ENCODE measurements at places on chromosomes 5 and 9.

DNA sequence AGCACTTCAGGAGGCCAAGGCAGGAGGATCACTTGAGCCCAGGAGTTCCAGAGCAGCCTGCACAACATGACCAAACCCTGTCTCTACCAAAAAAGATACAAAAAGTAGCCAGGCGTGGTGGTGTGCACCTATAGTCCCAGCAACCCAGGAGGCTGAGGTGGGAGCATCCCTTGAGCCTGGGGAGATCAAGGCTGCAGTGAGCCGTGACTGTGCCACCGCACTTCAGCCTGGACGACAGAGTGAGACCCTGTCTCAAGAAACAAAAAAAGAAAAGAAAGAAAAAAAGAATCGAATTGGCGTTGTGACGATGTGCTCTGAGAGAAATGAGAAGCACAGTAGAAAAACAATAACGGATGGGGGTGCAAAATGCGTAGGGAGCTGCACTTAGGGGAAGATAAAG, 101.4 kb downstream of the NDFIP1 start:
- no peak for DNase-seq

DNA sequence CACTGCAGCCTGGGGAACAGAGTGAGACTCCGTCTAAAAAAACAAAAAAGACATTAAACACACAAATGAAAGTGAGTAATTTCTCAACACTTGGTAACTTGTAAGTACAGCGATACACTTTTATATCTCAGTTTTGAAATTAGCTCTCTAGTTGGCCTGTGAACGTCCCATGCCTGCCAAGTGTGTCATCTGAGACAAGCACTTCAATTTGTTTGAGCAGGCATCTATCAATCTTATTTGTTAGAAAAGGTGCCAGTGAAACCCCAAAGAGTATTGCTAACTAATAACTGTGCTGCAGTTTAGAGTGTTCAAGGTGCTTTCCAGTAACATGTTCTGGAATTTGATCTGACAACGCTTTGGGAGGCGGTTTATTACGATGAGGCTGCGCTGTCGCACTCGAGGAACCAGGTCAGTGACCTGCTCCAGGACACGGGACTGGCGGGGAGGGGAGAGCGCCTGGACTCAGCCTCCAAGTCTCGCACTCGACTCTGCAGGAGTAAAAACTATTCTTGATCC, 1.1 kb upstream of the SPIN1 start:
- no peak for DNase-seq

GRCh38 chr9:27398982-27399653, 102.2 kb upstream of the EQTN start:
- DNase-seq = no peak

DNA sequence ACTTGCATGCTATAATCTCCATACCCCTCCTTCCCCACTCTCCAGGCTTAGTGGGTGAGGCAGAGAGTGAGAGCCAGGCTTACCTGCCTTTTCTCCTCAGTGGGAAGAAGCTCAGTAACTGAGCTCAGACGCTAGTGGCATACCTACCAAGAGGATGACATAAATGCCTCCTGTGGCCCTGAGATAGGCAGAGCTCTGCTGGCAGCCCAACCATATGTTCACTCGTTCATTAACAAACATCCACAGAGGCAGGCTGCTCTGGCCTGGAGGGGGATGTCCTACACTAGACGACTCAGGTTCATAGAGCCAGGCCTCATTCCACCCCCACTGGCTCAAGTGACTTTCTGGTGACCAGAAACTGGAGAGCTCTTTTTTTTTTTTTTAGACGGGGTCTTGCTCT, 81.3 kb downstream of the THBS4 start:
- DNase-seq = no peak

- DNase-seq = no peak
These were observed 74.3 kb upstream of the DAB2IP start for GRCh38 chr9:121577166-121577565.

DNA sequence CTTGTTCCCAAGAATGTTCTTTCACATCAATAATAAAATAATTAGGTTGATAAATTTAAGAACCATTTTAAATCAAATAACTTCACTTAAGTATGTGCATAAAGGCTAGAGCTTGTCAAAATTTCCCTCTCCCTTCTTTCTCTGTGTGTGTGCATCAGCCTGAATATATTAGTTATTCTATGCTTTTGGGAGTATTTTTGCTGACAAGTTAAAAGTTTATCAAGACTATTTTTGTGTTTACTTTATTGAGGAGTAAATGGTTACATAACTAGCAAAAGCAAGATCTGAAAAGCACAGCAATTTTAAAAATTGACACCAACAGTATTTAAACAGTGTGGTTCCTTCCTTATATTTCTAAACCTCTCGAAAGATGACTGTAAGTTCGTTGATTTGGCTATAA, 261.7 kb downstream of the ISL1 start:
- DNase-seq = no peak

- no peak for DNase-seq
These were observed 45.3 kb downstream of the FNIP1 start for GRCh38 chr5:131751506-131751905.

DNA sequence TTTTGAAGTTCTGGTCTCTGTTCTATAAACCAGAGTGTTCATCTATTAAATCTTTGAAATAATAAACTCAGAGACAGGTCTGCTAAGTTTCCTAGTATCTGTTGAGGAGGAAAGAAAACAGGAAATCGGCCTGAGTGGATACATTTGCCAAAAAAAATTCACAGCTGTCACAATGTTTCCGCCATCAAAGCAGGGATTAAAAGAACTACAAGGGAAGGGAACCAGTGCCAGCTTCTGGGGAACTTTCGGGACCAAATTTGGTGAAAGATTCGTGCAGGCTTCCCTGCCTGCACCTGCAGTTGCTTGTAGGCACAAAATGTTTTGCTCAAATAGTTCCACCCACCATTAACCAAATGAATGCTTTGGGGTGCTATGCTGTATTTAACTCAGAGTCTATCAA, 267.5 kb downstream of the MSX2 start:
- no peak for DNase-seq

- no peak for DNase-seq
These were observed 167.9 kb upstream of the CD180 start for GRCh38 chr5:67364381-67364970.

GRCh38 chr5:79621056-79621455, 8.8 kb downstream of the TENT2 start:
- DNase-seq = no peak

- peak; percentile 23 for DNase-seq
These were observed 33.0 kb upstream of the C6 start for GRCh38 chr5:41246376-41246775.

- DNase-seq = peak; percentile 71
These were observed 23.8 kb downstream of the SHC3 start for GRCh38 chr9:89154651-89155336.

GRCh38 chr5:141598391-141599345, 20.1 kb downstream of the DIAPH1 start:
- DNase-seq = no peak

GRCh38 chr5:72767289-72768010, 49.0 kb upstream of the TNPO1 start:
- DNase-seq = no peak

GRCh38 chr5:150611026-150611425, 29.4 kb upstream of the SYNPO start:
- DNase-seq = no peak

DNA sequence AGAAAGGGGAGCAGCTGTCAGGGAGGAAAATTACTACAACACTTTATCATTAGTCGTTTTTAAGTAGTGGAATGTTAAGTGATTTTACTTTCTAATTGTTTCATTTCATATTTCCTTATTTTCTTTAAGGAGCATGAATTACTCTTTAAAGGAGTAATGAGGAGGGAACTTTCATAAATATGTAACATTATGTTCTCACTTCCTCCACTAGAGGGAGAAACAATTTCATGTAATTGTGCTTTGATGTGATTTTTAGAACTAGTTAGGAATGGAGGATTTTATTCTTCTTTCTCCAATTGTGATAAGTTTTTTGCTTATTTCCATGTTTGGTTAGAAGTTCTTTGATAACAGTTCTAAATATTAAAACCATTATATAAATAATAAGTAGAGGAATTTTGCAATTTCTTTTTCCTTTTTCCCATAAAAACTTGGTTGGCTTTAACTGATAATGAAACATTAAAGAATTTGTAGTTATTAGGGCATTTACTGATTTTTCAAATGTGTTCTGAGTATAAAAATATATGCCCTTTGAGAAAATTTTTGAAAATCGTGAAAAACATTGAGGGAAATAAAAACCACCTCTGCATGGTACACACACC, 25.6 kb downstream of the CEP78 start:
- peak; percentile 11 for DNase-seq

- no peak for DNase-seq
These were observed 22.3 kb downstream of the TTC33 start for GRCh38 chr5:40733434-40733833.

- DNase-seq = no peak
These were observed 1.1 kb downstream of the MAST4 start for GRCh38 chr5:66597183-66597757.

- DNase-seq = peak; percentile 46
These were observed 17.7 kb downstream of the NINJ1 start for GRCh38 chr9:93116072-93116961.

DNA sequence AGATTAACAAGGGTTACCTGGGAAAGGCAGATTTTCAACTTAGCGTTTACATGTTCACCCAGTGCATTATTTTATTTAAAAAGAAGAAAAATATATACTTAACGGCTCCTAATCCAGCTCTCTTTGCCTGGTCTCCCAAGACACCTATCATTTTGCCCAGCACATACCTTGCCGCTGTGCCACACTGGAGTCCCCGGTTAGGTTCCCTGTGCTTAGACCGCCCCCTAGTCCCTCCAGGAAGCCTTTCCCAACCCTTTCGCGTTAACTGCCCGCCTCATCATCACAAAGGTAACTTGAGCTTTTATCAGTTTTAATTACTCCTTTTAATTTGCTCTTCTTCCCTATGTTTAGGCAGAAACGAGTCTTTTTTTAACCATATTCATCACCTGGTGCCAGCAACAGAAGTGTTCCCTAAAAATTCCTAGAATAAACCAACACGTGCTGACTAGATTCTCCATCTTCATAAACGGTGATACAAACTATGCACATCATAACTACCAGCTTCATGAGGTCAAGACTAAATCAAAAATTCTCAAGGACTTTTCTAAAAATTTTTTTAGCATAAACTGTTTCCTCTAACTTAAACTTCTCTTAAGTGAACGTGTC, 19.7 kb downstream of the DNAJA1 start:
- DNase-seq = no peak

DNA sequence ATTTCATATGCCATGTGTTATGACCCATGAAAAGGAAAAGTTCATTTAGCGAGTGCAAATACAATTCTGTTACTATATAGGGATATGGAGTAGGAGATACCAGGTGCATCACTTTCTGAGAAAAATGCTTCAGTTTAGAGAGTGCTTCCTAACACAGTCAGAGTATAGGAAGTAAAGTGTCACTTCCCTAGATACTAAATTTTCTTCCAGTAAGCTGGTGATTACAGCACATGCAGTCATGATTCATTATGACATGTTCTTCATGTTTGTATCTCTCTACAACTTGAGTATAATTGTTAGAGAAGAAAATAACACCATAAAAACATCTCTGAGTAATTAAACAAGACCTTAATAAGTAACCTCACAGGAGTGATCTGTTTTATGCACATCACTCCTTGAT, 837.0 kb downstream of the DNAH5 start:
- no peak for DNase-seq

- DNase-seq = no peak
These were observed 23.1 kb downstream of the FGFR4 start for GRCh38 chr5:177109810-177110209.

DNA sequence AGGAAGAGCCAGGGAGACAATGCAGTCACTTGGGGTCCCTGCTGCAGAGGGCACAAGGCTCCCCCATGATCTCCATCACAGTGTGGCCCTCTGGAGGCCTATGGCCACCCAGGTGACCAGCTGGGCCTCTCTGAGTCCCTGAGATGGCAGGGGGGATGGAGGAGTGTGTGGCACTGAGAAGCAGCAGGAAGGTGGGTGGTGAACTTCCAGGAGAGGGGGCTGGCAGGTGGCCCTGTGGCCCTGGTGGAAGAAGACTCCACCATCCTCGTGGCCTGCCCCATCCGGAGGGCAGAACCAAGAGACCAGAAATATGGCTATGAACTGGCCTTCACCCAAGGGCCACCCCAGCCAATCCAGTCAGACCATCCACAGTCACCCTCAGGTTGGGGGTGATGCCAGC, 31.7 kb upstream of the AFAP1L1 start:
- DNase-seq = no peak

DNA sequence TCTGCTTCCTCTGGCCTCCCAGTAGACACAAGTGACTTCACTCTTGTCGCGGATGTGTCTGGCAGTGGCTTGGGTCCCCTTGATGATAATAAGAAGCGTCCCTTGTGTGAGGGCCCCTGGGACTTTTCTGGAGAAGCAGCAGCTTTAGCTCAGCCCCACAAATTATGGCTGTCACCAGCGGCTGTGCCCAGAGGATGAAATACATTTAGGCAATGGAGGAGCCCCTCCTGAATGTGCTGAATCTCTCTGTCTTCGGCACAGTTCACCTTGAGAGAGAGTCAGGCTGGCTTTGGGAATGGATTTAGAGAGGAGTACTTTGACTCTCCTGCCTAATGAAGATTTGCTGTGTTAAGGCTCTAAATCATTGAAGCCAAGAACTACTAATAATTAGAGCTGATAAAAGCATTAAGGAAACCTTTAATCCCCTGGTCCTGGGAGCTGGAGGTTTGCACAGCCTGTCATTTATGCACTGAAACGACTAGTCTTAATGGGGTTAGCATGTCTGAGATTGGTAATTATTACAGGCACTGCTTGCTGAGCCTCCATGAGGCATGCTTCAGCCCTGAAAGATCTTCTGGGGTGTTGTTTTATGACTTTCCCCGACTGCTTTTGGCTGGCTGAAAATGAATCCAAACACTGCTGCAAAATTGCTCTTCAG, 127.0 kb downstream of the TENT4A start:
- no peak for DNase-seq

DNA sequence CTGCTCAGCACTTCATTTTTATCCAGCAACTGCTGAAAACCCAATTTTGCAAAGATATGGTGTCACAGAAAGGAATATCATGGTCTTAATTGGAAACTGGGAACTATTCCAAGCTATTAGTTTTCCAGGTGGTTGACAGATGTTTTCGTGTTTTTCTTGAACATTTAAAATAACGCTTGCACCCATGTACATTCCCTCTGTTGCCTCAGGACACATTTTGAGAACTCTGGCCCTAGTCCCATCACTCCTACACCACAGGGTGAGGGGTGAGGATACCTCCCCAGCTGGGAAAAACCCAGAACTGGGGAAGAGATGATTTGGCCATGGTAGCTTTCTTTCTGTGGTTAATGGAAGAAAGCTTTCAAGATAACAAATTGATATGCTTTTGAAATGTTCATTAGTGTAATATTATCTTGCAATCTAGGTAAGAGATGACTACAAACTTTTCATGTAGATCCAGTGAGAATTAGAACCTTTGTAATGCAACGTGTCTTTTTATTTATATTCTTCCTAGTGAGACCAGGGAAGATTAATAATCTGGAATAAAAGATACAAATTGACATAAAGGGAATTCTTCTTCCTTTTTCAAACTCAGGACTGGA, 627.0 kb downstream of the RAB3C start:
- no peak for DNase-seq

GRCh38 chr5:109876941-109877669, 187.4 kb downstream of the MAN2A1 start:
- DNase-seq = no peak

- DNase-seq = no peak
These were observed 105.4 kb downstream of the LPAR1 start for GRCh38 chr9:110932863-110933262.

GRCh38 chr5:142400415-142400814, 75.6 kb upstream of the SPRY4 start:
- DNase-seq = no peak
